Activated CD4-positive, alpha-beta T cell treated with anti-CD3 and anti-CD28 coated beads, Interleukin-10, Interleukin-2, amounts not matched to agents 100 ng/mL and 50 ng/mL, durations not matched to agents 16 hours and 8 hours (primary cell): ENCODE measurements at places on chromosomes 7 and 10.

- no peak for DNase-seq
Observed at GRCh38 chr7:24697416-24697815, 59.8 kb downstream of the GSDME start.

- DNase-seq, result no peak
Observed at GRCh38 chr7:35370687-35371086, 116.8 kb upstream of the TBX20 start.

DNA sequence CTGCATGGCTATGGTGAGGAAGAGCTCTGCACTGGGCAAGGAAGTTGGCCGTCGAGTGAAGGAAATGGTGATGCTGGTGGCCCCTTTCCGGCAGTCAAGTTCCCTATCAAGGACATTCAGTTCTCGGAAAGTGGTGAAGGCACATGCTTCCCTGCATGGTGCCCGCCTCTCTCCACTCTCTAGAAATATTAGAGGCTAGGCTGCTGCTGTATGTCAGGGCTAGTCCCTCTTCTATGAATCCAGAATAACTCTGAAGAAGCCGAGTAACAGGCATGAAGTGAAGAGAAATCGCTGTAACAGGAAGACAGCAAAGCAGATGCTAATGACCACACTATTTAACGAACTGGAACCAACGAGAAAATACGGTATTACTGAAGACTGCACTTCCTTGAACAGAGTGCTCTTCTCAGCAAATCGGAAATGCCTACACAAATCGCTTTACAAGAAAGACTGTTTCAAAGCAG lies 5.4 kb downstream of the IDI1 start:
- peak; percentile 62 for DNase-seq

DNA sequence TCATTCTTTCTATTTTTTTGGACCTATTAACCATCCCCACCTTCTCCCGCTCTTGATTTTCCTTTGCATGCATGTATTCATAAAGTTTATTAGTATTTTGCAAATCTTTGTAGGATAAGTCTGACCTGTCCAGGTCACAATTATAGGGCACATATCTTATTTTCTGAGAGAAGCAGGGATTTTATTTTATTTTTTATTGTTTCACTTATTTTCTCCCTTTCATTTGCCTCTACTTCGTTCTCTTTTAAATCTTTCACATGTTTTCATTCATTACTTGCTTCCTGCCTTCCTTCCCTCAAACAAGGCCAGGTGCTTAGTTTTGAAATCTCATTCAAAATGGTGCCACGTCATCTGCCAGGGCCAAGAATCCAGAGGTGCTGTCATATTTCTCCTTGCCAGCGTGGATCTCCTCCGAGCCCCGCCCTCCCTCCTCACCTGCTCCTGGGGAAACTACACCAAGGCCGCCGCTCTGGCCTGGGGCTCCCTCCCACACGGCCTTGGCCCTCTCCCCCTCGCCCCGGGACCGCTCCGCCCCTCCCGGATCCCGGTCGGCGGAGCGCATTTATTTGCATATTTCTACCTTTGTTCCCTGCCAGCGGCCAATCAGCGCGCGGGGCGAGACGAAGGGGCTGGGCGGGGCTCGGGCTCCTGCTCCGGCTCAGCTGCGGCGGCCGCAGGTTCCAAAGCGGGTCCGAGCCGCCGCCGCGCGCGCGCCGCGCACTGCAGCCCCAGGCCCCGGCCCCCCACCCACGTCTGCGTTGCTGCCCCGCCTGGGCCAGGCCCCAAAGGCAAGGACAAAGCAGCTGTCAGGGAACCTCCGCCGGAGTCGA lies at the start of gene TSPAN13:
TSS of gene TSPAN13 (plus strand) at position 654 of the 830 bp plus-strand sequence. CDS start 213 bp downstream, outside the sequence.
- peak; percentile 83 for DNase-seq

- DNase-seq, result no peak
Observed at GRCh38 chr7:9028012-9028411, 594.6 kb downstream of the NXPH1 start.

DNA sequence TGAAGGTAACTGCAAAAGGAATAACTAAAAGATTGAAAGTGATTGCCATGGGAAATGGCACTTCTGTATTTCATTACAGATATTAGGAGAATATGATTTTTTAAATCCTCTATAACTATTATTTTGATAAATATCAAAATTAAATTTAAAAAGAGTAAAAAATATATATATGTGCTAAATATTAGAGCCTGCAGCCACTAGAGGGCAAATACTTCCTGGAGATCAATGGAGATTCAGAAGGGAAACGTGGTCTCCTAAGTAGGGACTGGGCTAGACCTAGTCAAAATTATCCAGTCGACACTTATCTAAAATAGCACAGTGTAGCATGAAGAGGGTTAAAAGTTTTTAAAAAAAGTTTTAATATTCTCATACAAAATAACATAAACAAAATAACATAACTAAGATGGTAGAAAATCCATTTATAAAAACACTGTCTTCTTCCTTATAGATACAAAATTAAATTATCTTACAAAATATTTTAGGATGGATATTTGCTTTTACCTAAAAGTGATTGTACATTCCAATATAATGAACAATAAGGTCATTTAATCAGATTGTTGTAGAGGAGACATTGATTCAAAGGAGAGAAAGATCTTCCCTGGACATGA lies 434.3 kb downstream of the MDFIC start:
- no peak for DNase-seq

DNA sequence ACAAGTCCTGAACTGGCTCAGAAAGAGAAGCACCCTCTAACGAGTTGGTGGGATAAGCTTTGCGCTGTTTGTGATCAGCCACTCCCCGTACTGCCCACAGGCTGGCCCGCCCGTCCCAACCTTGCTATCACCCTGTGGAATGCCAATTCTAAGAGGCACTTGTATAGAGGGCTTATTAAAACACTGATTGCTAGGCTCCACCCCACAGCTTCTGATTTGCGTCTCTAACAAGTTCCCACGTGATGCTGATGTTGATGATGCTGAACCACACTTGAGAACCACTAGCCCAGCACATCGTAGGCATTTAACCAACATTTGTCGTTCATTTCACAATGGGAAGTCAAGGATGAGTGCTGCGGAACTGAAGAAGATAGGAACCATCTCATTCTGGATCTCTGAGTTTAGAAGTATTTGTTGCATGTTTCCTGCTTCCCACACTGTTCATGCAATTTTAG lies 12.7 kb upstream of the GSAP start:
- DNase-seq, result no peak

- DNase-seq, result no peak
Observed at GRCh38 chr7:149171892-149172533, 23.3 kb upstream of the ZNF282 start.

DNA sequence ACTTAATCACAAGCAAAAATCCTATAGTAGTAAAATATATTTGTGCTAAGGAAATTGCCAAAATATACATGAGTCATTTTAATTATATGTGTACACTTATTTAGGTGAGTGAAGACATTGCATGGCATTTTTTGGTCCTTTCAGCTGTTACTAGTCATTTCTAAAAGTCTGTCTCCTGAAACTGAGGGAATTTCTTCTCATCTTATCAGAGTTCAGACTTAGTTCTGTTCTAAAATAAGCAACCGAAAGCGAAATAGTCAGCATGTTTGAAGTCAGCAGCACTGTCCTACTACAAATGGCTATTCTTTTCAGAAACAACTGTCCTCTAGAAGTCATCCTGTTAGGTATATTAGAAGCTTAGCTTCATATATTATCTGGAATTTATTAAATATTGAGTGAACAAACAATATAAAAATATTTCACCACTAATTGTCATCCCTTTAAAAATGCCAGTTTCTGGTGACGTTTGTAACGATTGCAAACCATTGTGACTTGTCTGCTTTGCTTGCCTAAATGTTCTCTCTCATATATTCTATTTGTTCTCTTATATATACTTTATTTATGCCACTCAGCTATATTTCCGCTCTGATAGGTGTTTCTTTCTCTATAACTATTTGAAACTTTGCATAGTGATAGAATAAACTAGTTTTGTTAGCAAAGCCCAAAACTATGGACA lies 227.4 kb upstream of the KAT6B start:
- DNase-seq, result peak; percentile 10

- DNase-seq, result no peak
Observed at GRCh38 chr10:100930368-100930767, 17.6 kb downstream of the SLF2 start.

GRCh38 chr7:144474363-144474762 lies 70.9 kb upstream of the NOBOX start:
- no peak for DNase-seq

- DNase-seq, result no peak
Observed at GRCh38 chr7:102175423-102176170, 111.1 kb upstream of the SH2B2 start.

DNA sequence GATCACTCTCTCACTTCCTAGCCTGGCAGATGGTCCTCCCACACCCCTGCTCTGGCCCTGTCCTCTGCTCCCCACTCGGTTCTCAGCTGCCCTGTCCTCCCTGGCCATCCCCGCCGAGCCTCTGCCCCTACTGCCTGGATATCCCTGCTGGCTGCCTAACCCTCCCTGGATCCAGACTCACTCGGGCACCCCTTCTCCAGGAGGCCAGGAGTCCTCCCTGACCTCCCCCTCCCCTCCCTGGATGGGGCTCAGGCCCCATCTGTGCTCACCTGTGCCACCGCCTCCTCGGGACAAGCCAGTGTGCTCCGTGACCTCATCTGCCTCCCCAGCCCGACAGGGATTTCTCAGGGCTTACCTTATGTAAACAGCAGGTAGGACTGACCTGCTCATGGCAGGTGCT lies 406.1 kb downstream of the TCERG1L start:
- DNase-seq, result no peak

- DNase-seq, result no peak
Observed at GRCh38 chr7:87480386-87480785, 4.9 kb upstream of the ABCB4 start.

DNA sequence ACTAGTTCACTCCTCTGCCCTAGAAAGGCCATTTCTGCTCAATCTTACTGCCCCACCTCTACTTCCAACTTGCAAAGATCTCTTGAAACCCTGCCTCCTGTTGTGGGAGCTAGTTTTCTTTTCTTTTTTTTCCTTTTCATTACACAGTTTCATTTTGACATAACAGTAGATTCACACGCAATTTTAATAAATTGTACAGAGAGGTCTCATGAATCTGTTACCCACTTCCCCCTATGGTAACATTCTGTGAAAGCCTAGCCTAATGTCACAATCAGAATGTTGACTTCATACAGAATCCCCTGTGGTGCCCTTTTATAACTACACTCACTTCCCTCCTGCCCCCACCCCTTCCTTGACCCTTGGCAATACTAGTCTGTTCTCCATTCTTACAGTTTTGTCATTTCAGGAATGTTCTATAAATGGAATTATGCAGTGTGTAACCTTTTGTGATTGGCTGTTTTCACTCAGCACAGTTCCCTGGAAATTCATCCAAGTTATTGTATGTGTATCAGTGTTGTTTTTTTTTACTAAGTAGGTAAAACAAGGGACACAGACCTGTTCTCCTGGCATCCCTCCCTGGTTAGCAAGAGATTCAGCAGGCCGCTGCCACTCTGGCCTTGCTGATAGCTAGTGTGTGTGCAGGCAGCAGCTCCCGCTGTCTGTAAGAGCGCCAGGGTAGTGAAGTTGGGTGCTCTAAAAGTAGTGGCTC lies 21.5 kb downstream of the CHST3 start:
- DNase-seq, result peak; percentile 48

DNA sequence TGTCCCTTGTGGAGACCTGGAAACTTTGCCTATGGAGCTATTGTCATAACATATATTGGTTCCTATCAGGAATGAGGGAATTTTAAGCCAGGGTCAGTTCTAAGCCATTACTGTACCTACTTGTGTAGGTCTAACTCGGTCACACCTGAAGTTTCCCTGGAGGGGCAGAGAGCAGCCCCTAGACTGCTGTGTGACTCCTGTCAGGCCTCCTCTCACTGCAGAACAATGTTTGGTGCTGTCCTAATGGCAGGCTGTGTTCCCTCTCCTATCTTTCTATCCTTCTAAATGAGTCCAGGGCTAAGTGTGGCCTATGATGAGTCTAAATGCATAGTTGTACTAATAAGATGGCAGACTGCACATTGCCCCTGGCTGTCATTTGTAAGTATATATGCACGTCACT lies 14.2 kb downstream of the MBL2 start:
- DNase-seq, result no peak

DNA sequence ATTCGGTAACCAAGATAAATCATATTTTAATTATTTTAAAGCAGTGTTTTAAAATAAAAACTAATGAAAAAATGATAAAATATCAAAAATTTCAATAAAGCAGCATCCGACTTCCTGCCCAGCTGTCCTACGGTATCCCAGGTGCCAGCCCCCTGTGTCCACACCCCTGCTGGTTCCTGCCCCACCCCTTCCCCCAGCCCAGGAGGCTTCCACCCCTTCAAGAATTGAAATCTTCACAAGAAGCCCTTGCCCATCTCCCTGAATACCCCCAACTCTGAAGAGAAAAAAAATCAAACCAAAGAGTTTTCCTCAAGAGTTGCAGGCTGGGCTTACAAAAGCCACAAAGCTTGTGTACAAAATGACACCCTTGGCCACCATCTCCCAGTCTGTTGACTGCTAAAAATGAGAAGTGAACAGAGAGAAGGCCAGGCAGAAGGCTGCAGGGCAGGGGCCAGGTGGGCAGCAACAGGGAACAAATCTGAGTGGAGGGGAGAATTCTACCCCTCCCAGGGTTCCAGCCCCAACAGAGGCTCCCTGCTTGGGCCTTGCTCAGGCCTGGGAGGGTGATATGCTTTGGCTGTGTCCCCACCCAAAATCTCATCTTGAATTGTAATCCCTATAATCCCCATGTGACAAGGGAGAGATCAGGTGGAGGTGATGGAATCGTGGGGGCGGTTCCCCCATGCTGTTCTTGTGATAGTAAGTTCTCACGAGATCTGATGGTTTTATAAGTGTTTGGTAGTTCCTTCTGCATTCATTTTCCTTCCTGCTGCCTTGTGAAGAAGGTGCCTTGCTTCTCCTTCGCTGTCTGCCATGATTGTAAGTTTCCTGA lies 14.5 kb downstream of the GPRIN2 start:
- no peak for DNase-seq

- no peak for DNase-seq
Observed at GRCh38 chr7:92745241-92745640, 91.1 kb downstream of the CDK6 start.

DNA sequence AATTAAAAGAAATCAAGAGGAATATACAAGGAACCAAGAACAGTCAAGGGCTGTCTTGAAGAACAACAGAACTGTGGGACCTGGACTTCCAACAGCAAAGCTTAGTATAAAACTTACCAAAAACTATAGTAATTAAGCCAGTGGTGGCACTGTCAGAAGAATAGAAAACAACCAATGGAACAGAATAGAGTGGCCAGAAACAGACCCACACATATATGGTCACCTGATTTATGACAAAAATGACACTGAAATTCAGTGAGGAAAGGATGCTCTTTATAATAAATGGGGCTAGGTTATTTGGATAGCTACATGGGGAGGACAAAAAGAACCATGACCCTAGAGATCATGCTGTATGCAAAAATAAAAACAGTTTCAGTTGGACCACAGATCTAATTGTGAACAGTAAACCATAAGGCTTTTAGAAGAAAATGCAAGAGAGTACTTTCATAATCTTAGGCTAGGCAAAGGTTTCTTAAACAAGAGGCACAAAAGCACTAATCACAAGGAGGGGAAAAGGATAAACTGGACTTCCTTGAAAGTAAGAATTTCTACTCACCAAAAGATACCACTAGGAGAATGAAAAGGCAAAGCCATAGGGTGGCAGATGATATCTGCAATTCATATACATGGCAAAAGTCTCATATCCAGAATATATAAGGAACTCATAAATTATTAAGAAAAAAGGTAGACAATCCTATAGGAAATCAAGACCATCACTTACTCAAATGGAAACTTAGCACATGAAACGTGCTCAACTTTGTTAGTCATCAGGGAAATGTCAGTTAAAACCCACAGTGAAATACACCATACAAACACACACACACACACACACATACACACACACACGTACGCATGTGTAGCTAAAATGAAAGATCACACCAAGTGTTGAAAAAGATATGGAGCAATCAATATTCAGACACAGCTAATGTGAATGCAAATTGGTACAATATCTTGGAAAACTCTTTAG lies 20.8 kb downstream of the HYCC1 start:
- peak; percentile 85 for DNase-seq
